Hematopoietic multipotent progenitor cell treated with erythropoietin and hydrocortisone succinate and interleukin-3 and kit ligand, for 15 days (in vitro differentiated cells): ENCODE measurements at places on chromosomes 2 and 18.
A peak's percentile ranks its signal among the peaks of the same experiment; 100 is the strongest.

- DNase-seq = peak; percentile 10
These were observed 179.3 kb downstream of the GLI2 start for GRCh38 chr2:120914839-120915521.

DNA sequence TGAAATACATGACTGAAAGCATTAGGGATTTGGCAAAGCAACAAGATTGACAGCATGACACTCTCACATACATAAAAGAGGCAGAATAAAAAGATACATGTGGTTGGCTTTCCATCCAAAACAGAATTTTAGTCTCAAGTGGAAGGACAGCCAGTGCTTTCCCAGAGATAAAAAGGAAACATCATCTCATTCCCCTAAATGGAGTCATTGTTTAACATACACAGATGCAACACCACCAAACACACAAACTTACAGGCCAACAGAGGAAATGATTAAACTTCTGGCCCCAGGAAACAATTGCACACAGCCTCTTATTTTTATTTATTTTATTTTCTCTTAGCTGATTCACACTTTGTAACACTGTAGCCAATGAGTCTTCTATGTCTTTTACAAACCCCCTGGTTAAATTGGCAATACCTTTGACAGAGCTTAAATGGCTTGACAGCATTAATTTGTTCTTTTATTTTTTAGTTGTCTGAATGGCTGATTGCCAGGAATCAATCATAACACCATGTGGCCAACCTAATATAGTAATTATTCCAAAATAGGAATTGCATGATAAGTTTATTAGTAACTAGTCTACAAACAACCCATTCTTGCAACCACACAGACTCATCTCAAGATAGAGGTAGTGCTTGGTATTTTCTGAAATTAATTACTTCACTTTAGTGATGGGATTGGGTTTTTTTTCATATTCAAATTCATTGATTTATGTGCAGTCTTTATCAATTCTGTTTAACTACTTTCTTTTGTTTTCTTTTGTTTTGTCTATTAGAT, 190.5 kb downstream of the RND3 start:
- DNase-seq = no peak

GRCh38 chr2:112137516-112138158, 548 bp upstream of the FBLN7 start:
- no peak for DNase-seq

DNA sequence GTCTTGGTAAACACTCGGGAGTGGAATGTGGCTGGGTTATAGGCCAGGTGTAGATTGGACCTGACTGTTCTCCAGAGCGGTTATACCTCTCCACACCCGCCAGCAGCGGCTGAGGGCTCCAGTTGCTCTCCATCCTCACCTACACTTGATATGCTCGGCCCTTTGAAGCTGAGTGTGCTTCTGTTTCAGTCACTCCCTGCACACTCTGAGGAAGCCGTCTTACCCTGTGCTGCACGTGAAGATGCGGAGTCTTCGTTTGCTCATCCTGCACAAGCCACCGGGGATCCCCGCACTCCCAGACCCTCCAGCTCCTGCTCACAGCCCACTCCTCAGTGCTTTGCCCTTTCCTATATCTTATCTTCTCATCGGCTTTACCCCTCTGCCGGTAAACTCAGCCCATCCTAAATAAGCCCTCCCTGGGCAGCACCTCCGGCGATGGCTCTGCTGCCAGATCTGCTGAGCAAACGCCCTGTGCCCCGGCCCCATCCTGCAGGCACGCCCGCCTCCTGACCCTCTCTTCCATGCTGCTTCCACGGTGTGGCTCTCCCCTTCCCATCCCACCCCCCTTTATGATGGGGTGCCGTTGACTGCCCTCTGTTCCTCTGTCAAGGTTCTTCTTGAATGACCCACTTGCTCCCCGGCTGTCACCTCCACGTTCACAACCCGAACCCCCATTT, 47.3 kb upstream of the ODC1 start:
- DNase-seq = no peak

DNA sequence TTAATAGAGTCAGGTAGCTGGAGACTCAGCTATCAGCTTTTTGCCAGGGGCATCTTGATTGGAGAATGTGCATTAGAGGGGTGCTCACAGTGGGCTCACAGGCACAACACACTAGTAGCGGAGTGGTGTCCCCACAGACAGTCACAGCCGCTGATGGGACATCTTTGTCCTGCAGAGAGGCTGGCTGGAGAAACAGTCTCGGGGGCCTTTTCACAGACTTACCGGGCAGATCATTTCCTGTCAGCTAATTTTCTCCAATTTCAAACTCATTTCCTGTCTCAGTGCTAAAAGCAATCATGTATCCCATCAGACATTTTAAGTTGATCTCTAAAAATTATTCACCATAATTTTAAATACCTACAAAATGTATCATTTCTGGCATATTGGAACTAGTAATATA, 562.6 kb downstream of the DCDC2C start:
- no peak for DNase-seq

DNA sequence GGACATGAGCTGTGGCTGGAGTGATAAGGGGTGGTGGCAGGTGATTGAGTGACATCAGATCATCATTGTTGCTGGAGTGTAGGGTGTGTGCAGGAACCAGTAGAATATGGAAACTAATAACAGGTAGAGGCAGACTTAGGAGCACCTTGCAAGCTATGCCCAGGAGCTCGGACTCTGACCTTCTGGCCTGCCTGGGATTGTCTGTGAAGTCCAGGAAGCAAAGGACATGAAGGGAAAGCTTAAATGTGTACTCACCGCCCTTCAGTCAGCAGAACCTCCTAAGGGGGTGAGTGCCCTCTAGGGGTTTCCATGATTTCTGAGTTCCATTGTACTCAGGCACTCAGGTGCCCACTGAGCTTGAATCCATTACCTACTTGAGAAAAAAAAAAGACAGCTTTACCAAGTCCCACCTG, 104.2 kb downstream of the CRIM1 start:
- DNase-seq = no peak

- DNase-seq = no peak
These were observed 38.7 kb downstream of the SLC4A5 start for GRCh38 chr2:74304332-74305148.

- no peak for DNase-seq
These were observed 10.6 kb upstream of the ANXA4 start for GRCh38 chr2:69731147-69731970.

DNA sequence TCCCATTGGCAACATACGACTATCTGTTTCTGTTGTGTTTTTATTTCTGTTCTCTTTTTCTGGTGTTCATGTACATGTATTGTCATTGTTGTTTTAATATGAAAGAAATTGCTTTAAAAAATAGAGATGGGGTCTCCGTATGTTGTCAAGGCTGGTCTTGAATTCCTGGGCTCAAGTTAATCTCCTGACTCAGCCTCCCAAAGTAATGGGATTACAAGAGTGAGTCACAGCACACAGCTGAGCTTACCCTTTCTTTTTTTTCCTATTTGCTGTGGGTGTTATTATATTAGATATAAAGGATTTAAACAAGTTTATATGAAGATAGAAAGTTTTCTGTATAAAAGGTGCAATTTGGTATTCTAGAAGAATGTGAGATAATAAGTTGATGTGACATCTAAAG, 554.6 kb downstream of the DSC3 start:
- DNase-seq = no peak

DNA sequence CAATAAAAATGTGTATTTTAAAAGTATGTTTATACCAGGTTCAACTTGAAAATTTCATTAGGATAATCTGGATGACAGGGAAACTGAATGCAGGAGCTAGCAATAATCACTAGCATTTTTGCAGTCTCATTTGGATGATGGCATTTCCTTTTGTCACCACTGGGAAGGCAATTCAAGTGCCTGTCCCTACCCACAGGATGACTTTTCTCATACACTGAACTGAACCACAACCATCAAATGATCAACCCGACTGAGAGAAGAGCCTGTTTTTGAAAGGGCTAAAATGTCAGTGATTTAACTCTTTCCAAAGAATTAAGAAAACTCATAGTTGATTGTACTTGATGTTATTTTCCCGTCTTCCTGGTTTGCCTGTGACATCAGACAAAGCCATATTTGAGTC, 115.0 kb downstream of the FAM124B start:
- DNase-seq = no peak

- no peak for DNase-seq
These were observed 238.5 kb upstream of the CHST9 start for GRCh38 chr18:27423581-27423980.

- no peak for DNase-seq
These were observed 207.6 kb downstream of the PPP1R1C start for GRCh38 chr2:182193291-182193690.

DNA sequence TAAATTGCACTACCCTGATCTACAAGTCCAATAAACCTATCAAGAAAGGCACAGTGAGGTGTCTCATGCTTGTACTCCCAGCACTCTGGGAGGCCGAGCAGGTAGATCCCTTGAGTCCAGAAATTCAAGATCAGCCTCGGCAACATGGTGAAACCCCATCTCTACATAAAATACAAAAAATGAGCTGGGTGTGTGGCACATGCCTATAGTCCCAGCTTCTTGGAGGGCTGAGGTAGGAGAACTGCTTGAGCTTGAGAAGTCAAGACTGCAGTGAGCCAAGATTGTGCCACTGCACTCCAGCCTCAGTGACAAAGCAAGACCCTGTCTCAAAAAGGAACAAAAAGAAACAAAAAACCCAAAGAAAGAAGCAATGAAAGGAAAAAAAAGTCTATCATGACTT, 58.9 kb downstream of the ROCK2 start:
- DNase-seq = no peak

DNA sequence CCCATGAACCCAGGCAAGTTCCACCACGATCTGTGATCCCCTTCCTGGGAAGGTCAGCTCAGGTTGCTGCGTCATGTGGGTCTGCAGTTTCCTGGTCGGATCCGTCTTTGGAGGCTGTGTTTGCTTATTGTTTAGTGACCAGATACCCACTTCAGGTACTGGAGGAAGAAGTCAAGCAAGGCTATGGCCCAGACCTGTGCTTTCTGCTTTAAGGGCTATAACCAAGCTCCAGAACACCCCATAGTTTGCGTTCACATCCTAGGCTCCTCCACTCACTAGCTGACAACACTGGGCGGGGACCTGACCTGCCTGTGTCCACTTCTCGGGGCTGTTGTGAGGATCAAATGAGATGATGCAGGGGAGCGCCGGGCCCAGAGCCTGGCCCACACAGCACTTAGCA, 44.0 kb downstream of the MAL start:
- no peak for DNase-seq

- no peak for DNase-seq
These were observed 29.2 kb downstream of the EPAS1 start for GRCh38 chr2:46326231-46326980.

GRCh38 chr2:610491-610890, 66.7 kb downstream of the TMEM18 start:
- no peak for DNase-seq

GRCh38 chr18:2348003-2348402, 223.3 kb downstream of the METTL4 start:
- DNase-seq = no peak

GRCh38 chr2:233199870-233200269, 51.6 kb upstream of the ATG16L1 start:
- DNase-seq = no peak

DNA sequence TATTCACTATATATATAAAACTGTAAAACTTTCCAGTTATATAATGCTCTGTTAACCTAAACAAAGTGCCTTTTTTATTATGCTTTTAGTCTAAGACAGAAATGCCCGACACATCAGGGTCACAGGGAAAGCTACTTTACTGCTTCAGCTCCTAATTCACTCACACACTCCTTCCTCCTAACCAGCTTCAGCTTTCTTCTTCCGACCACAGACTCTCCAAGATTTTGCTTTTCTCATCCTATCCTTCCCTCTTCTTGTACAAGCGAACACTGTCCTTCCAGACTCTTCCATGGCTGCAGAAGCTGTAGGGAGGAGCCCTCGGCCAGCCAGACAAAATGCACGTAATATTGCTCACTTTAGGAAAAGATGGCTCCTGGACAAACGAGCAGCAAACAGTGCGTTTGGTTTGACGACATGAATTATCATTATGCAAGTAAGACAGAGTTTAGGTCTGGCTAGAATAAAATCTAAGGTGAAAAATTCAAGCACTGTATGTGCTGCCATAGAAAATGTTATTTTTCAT, 47.5 kb upstream of the HNRNPA3 start:
- DNase-seq = peak; percentile 54

DNA sequence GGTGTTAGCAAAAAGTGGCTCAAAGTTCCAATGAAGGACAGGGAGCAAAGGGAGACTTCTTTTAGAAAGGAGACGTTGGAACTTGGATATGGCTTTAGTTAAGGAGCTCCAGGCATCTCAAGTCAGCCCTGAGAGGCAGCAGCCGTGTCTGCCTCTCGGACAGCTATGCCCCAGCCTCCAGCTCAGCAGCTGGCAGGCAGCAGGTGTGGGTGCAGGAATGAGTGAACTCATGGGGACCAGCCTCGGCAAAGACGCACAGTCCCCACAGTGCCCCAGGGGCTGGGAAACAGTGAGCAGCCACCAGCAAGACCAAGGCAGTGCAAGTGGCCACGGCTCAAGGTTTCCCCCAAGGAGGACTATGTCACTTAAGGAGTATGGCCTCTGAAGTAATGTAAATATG, 1.6 kb upstream of the LRRFIP1 start:
- DNase-seq = no peak

- no peak for DNase-seq
These were observed 101.5 kb upstream of the DNER start for GRCh38 chr2:229815858-229816257.

GRCh38 chr2:231348173-231348572, 47.3 kb upstream of the B3GNT7 start:
- DNase-seq = no peak

GRCh38 chr18:42114310-42114943, 159.4 kb downstream of the PIK3C3 start:
- DNase-seq = peak; percentile 67
